NCI-H1436 treated with DMSO at 0.1 percent for 48 hours (cell line): ENCODE measurements at places on chromosomes 4 and X.

- no peak for DNase-seq
Observed at GRCh38 chr4:69124941-69125340, 28.7 kb downstream of the UGT2B7 start.

- DNase-seq, result no peak
Observed at GRCh38 chr4:82712561-82712960, 86.0 kb downstream of the SCD5 start.

DNA sequence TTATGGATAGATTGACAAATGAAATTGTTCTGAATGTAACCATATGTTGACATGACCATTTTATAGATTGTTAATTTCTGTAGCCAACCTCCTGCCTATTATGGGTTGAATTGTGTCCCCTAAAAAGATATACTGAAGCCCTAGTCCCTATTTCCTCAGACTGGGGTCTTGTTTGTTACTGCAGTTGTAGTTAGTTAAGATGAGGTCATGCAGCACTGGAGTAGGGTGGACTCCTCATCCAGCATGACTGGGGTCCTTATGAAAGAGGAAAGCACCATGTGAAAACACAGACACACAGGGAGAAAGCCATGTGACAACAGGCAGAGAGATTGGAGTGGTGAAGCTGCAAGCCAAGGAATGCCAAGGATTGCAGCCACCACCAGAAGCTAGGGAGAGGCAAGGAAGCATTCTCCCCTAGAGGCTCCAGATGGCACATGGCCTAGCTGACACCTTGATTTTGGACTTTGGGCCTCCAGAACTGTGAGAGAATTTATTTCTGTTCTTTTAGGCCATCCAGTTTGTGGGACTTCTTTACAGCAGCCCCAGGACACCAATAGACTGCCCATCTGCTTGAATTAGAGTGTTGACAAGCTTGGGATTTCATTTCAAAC is 14.0 kb downstream of the MTM1 start:
- no peak for DNase-seq

DNA sequence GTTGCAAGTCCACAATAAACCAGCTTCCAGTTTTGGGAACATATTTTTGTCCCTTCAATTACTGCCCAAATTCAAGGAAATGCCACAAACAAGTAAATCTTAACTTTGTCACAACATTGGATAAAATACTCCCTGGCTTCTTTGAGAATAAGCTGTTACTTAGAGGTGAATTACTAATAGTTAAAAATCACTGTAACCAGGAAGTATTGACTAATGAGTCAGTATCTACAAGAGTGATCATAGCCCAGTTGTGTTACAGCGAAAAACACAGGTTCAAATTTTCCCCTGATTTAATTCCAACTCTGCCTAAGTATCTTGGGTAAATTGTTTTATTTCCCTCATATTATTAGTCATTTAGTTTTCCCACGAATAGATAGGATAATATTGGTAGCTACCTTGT is 291.2 kb upstream of the PPARGC1A start:
- DNase-seq, result no peak

DNA sequence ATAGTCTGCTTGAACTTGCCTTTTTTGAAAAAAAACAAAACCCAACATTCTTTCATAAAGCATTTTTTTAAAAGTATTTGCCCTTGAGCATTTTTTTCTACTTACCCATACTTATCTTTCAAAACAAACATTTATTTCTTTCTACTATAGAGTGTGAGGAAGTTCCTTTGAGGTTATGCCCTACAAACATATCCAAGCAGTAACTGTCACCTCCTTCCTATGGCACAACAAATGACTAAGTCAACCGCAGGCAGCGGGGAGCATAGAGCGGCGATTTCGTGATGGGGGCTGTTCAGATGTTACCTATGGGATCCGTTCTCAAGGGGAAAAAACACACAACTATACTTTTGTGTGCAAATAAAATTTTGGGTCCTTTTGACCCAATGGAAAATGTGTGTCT is 19.4 kb downstream of the SPRY1 start:
- no peak for DNase-seq

- no peak for DNase-seq
Observed at GRCh38 chr4:8737075-8737474, 134.6 kb downstream of the HMX1 start.

- DNase-seq, result no peak
Observed at GRCh38 chr4:37998226-37998625, 38.0 kb downstream of the PTTG2 start.

- DNase-seq, result no peak
Observed at GRCh38 chr4:151983854-151984253, 223.0 kb upstream of the GATB start.

DNA sequence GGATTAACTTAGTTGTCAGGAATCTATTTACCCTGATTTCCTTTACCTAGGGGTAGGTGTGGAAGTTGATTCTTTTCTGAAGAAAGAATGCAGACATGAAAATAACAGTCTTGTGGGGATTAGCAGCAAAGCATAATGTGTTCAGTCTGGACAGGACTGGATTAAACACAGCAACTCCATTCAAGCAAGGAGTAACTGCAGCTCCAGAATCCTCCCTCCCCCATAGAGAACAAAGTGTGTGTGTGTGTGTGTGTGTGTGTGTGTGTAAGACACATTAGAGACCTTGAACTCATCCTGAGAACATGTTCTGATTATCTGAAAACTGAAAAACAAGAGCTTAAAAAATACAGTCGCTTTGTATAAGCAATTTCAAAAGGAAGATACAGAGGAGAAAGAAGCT is 9.3 kb downstream of the C4orf54 start:
- DNase-seq, result no peak

- no peak for DNase-seq
Observed at GRCh38 chrX:49029876-49030275, 13.3 kb downstream of the TFE3 start.

GRCh38 chr4:144716778-144717177 is 70.8 kb downstream of the HHIP start:
- DNase-seq, result no peak

DNA sequence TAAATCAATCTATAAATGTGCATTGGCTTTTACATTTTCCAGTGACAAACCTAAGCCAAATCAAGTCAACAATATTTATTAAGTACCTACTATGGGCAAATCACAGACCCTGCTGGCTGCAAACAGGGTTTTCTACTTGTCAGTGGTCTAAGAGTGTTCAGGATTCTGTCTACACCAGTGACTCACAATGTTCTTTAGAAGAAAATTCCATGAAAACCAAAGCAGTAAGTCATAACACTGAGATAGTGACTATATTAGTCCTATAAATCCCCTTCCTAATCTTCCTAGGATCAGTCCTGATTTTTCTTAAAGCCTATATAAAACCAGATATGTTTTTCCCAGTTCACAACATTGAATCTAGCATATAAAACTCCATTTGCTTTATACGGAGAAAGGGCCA is 69.7 kb downstream of the PPP3CA start:
- no peak for DNase-seq

GRCh38 chrX:117532339-117532738 is 584.3 kb downstream of the KLHL13 start:
- DNase-seq, result no peak

DNA sequence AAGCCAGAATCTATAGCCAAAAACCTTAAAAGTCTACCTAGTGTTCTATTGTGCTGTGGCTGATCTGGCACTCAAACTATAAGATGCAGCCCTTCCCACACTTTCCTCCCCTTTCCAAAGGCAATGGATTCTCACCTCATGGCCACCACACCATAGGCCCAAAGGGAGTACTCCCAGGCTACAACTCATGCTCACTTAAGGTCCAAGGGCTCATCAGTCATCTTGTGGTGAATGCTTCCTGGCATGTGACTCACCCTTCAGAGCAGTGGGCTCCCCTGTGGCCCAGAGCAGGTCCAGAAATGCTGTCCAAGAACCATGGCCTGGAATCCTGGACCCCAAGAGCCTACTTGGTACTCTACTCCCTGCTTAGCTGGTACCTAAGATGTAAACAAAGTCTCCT is 181.0 kb downstream of the CHRDL1 start:
- DNase-seq, result no peak

- DNase-seq, result no peak
Observed at GRCh38 chr4:94802091-94802490, 44.3 kb downstream of the BMPR1B start.

DNA sequence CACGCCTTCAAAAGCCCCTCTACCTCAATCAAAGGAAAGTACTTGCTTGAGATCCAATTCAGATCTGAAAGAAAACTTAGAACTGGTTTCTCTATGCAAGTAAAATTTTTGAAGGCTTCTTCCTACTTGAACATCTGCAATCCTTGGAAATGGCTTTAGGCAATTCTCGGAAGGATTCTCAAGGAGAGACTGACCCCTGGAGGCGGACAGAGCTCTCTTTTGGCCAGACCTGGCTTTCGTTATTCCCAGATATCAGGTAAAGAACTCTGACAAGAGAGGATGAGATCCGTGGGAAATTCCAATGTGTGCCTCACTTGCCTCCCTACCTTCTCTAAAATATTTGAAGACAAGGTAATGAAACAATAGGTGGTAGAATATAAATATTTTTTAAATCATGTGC is 670.3 kb upstream of the FAM241A start:
- no peak for DNase-seq

DNA sequence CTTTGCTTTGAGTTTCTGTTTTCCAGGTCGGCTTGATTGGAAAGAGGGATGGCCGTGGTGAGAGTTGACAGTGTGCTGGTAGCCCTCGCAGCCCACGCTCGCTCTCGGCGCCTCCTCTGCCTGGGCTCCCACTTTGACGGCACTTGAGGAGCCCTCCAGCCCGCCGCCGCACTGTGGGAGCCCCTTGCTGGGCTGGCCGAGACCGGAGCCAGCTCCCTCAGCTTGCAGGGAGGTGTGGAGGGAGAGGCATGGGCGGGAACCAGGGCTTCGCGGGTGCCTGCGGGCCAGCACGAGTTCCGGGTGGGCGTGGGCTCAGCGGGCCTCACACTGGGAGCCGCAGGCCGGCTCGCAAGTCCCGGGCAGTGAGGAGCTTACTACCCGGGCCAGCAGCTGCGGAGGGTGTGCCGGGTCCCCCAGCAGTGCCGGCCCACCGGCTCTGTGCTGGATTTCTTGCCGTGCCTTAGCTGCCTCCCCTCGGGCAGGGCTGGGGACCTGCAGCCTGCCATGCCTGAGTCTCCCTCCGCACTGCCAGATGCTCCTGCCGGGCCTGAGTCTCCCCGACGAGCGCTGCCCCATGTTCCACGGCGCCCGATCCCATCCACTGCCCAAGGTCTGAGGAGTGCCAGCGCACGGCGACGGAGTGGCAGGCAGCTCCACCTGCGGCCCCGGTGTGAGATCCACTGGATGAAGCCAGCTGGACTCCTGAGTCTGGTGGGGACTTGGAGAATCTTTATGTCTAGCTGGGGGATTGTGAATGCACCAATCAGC is 166.4 kb upstream of the FAT1 start:
- DNase-seq, result no peak

GRCh38 chrX:54423161-54423888 is 16.9 kb upstream of the TSR2 start:
- DNase-seq, result no peak

GRCh38 chrX:132483951-132484350 is 4.9 kb downstream of the MBNL3 start:
- DNase-seq, result no peak

- DNase-seq, result no peak
Observed at GRCh38 chr4:188082796-188083195, 26.6 kb downstream of the TRIML2 start.

DNA sequence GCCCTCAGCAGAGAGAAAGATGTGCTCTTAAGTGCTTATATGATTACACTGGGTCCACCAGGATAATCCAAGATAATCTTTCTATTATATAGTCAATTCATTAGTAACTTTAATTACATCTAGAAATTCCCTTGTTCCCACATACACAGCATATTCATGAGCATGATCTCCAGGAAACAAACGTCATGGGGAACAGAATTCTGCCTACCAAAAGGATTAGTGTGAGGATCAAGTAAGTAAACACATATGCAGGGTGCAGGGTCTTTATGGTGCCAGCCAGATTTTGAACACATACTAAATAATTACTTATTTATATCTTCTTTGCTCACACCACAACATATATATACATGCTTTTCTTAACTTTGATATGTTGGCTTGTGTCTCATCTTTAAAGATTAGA is 169.1 kb downstream of the KCTD8 start:
- no peak for DNase-seq

DNA sequence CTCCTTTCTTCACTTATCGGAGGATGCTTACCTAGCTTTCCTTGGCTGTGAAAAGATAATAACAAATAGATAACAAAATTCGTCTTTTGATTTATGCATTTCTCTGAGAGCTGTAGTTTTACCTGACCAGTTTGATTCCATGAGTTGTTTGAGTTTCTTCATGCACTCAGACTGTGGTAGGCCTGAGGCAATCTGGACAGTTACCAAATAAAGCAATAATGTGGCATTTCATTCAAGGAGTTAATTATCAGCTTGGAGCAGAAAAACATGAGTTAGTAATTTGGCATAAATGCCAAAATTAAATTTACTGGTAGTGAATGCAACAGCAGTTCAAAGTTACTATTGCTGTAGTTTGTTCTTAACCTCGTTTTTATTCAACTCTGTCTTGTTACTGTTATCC is 53.5 kb downstream of the FABP2 start:
- DNase-seq, result no peak

- DNase-seq, result no peak
Observed at GRCh38 chr4:84870398-84871163, 95.9 kb downstream of the WDFY3 start.

DNA sequence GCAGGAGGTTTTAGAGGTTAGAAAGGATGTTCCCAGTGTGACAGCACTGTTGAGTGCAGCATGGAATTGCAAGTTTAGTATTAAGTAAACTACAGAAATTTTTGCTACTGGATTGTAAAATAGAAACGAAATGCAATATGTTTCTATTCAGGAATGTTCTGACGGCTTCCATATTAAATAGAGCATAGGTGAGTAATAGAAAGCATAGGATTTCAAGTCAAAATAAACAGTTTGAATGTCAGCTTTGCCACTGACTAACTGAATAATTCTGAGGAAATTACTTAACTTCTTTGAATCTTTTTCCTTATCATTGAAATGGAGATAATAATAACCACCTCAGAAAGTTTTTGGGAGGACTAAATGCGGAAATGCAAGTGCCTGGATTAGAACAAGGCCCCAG is 331.9 kb upstream of the GK2 start:
- no peak for DNase-seq

GRCh38 chr4:184444953-184445309 is 29.4 kb downstream of the IRF2 start:
- no peak for DNase-seq

DNA sequence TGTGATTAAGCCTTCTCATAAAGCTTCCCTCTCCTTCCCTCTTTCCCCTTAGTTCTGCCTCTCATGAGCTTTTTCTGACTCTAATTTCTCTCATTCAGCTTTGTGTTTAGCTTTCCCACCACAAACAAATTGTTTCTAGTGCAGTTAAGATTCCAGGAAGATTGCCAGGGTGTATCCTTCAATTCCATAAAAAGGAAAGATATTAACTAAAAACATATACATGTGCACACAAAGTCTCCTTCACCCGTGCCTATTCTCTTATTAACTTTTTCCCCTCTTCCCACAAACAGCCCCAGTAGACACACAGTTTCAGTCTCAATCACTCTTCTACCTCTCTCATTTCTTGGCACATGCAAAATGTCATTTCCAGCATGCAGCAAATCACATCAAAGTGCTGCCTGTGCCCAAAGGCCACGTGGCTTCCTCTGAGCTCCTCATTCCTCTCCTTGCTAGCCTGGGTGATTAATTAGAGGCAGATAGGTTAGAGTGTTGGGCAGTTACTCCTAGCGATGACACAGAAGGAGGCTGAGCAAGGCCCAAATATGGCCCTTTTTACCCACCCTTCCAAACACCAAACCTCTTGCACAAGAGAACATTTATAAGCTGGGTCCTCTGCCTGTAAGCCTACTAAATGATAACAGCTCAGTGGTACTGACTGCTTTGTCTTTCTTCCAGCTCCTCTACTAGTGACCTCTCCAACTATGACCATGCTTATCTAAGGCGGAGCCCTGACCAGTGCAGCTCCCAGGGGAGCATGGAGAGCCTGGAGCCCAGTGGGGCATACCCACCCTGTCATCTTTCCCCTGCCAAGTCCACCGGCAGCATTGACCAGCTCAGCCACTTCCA is 159.6 kb downstream of the SOWAHB start:
- no peak for DNase-seq
